ENCODE measurements at places on chromosomes 5 and 9. TPM values are rescaled to one million over a fixed set of nuclear protein-coding genes. Genes with fewer than 3 reads are reported as not detected.

Gene MRPL41
- 58.0 TPM for total RNA-seq

Gene NR5A1
- total RNA-seq = not detected

Gene SPATA31A3
- not detected for total RNA-seq

Gene SLC6A7
- under 0.01 TPM for total RNA-seq

Gene GPR150
- 0.43 TPM for total RNA-seq

Gene TMEM215
- not detected for total RNA-seq

Gene OR1Q1
- total RNA-seq = not detected

Gene LCN9
- total RNA-seq = not detected

Gene LRRC19
- not detected for total RNA-seq

Gene CER1
- not detected for total RNA-seq

Gene PCDHB5
- total RNA-seq = 0.32 TPM

GRCh38 chr5:1406681-1407640 is 38.3 kb downstream of the SLC6A3 start:
- no peak for DNase-seq

DNA sequence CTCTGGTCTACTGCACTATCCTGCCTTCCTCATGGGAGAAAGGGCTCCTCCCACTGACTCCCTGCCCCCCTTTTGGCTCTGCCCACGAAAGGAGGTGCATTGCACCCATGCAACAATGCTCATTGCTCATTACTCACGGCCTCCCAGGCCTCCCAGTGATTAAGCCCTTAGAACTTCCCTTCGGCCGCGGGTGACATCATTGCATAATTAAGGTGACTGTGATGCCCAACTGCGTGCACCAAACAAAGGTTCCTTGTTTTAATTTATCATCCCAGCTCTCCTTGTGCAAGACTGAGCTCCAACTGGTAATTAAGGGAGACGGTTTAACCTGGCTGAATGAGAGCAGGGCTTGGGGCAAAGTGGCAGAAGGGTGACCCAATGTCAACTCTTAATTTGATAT is 180.4 kb downstream of the GAS1 start:
- peak; percentile 68 for DNase-seq

- no peak for DNase-seq
These were observed 27.0 kb downstream of the ADGRD2 start for GRCh38 chr9:124477211-124477647.

DNA sequence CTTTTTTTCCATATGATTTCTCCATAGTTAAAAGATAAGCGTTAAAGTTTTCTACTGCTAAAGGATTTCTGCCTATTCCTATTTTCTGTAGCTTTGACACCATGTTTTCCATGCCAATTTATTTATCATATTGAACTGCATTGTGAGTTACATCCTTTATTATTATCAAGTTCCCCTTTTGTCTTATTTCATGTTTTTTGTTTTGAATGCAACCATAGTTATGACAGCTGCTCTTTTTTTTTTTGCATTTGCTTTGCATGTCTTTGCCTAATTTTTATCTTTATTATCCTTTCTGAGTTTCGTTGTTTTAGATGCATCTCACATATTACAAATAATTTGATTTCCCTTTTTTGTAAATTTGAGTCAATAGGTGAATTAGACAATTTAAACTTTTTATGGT is 161.5 kb downstream of the DEPDC1B start:
- no peak for DNase-seq

GRCh38 chr5:130282049-130282448 is 377.8 kb downstream of the CHSY3 start:
- DNase-seq = peak; percentile 5

- DNase-seq = peak; percentile 99
These were observed 36.0 kb downstream of the PCDHGC5 start for GRCh38 chr5:141524604-141525597.

DNA sequence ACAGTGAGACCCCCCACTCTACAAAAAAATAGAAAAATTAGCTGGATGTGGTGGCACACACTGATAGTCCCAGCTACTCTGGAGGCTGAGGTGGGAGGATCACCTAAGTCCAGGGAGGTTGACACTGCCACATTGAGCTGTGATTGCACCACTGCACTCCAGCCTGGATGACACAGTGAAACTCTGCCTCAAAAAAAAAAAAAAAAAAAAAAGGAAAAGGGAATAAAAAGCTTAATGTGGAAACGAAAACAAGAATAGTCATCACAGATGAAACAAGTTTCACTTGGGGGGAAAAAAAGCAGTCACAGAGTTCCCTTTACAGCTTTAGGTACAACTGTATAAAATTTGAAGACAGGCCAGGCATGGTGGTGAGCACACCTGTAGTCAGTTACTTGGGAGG is 84.2 kb downstream of the FNBP1 start:
- DNase-seq = no peak

All from fibroblast of villous mesenchyme (primary cell).